ENCODE measurements at places on chromosomes 3 and 15.

DNA sequence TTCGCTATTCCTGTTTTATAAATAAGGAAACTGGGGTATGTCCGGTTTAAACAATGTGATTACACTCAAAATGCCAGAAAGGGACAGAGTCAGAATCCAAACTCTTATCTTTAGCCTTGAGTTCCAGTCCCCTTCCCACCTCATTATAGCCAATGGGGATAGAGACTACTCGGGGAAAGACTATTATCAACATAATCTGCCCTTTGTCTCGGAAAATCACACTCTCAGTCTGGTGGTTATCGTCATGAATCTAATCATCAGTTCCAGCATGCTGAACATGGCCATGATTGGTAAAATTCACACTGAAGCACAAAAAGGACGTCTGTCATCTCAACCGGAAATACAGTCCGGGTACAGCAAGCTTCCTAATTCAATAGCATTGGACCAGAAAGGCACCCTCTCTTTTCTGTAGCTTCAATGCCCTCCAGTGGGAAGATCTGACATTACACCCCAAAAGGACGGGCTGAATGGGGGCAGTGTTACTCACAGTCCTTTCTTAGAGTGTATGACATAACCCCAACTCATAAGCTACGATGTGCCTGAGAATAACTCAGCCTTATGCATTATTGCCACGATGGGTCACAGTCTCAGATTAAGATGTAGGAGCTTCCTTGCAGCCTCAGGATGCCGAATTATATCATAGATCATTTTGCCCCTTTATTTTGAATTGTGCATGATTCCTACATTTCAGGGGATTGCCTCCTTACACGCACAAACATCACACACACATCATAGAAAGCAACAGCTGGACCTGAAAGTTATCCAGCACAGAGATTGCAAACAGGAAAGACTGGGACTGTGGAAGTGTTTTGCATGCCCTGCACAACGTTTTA, 390.4 kb upstream of the LMCD1 start:
- DNase-seq: peak; percentile 72

GRCh38 chr3:33729993-33730392, 11.9 kb upstream of the CLASP2 start:
- no peak for DNase-seq

GRCh38 chr3:195805181-195805580, 6.5 kb downstream of the MUC4 start:
- DNase-seq: no peak

GRCh38 chr3:39267631-39268548, 11.9 kb downstream of the CX3CR1 start:
- no peak for DNase-seq

DNA sequence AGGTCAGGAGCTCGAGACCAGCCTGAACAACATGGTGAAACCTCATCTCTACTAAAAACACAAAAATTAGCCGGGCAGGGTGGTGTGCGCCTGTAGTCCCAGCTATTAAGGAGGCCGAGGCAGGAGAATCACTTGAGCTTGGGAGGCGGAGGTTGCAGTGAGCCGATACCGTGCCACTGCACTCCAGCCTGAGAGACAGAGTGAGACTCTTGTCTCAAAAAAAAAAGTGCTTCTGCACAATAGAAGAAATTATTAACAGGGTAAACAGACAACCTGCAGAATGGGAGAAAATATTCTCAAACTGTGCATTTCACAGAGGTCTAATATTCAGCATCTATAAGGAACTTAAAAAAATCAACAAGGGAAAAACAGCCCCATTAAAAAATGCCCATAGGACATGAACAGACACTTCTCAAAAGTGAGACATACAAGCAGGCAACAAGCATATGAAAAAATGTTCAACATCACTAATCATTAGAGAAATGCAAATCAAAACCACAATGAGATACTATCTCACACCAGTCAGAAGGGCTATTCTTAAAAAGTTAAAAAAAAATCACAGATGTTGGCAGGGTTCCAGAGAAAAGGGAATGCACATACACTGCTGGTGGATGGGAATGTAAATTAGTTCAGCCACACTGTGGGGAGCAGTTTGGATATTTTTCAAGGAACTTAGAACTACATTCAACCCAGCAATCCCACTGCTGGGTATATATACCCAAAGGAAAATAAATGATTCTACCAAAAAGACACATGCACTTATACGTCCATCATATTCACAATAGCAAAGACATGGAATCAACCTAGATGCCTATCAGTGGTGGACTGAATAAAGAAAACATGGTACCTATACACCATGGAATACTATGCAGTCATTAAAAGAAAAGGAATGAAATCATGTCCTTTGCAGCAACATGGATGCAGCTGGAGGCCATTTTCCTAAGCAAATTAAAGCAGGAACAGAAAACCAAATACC, 75.5 kb downstream of the MSL2 start:
- DNase-seq: no peak

- no peak for DNase-seq
Observed at GRCh38 chr15:53976844-53977392, 1.3 kb upstream of the UNC13C start.

GRCh38 chr15:34240537-34240936, 15.7 kb downstream of the EMC4 start:
- no peak for DNase-seq

GRCh38 chr3:68988740-68989139, 24.7 kb downstream of the EOGT start:
- peak; percentile 96 for DNase-seq

GRCh38 chr3:36734742-36735141, 29.6 kb downstream of the DCLK3 start:
- peak; percentile 2 for DNase-seq

Measured in fibroblast of lung (primary cell).